ENCODE measurements at places on chromosomes 11 and 22. TPM values are rescaled to one million over a fixed set of nuclear protein-coding genes. Genes with fewer than 3 reads are reported as not detected.

DNA sequence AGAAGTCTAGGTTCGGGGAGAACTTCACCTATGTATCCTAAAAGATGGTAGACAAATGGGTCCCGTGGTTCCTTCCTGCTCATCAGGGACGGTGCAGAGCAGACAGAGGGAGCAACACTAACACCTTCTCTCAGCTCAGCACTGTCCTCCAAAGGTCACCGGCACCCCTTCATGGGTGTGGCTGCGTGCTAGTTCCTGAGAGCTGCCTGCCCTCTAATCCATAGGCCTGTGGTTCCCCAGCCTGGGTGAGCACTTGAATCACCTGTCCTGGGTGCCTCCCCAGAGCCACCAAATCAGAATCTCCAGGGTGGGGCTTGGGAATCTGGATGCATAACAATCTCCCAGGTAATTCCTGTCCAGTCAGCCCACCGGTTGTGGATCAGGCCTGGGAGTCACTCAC, 113.9 kb upstream of the TMEM45B start:
- no peak overlapping the region for H3K27ac ChIP-seq
- no peak overlapping the region for H3K4me3 ChIP-seq
- H3K4me1 ChIP-seq = no peaks in the 10 kb centered on the region
- DNase-seq = no peak

DNA sequence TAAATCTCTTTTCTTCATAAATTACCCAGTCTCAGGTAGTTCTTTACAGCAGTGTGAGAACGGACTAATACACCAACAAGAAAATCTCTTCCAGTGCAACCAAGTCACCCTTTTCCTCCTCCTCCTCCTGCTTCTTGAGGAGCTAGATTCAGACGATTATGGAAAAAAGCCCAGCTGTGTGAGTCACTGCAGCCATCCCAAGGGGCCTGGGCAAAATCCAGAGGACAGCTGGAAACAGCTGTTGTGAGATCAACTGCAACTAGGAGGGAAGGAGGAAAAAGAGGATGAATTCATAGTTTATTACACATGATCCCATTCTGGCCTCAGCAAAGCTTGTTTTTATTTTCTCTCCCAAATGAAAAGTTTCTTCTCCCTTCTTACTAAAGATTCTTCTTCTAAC, 32.9 kb downstream of the RBFOX2 start:
- no peak for DNase-seq
- no peaks in the 10 kb centered on the region for H3K27me3 ChIP-seq
- no peaks in the 10 kb centered on the region for H3K4me1 ChIP-seq
- H3K27ac ChIP-seq = no peak overlapping the region
- no peaks in the 10 kb centered on the region for H3K36me3 ChIP-seq
- H3K4me3 ChIP-seq = no peak overlapping the region

DNA sequence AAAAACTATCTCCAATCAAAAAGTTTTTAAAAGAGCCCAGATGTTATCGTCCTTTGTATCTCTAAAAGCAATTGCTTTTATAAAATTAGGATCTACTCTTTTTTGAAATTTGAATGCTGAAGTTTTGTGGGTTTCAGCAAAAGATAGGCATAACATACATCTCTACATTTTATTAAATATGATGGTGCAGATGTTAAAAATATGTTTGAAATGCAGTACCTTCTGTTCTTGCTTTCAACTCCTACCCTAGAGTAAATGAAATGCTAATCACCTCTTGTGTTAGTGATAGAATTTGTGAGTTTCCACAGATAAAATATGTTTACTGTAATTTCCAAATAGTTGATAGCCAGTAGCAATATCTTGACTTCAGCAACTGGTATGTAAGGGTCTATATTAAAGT, 95.7 kb upstream of the VPREB1 start:
- H3K4me1 ChIP-seq = no peaks in the 10 kb centered on the region
- no peaks in the 10 kb centered on the region for H3K36me3 ChIP-seq
- no peak overlapping the region for H3K27ac ChIP-seq
- H3K27me3 ChIP-seq = peaks cover 52% of the 10 kb centered on the region

DERL3 gene
- 5.9 TPM for total RNA-seq

RAG2 gene
- not detected for total RNA-seq

- no peaks in the 10 kb centered on the region for H3K4me1 ChIP-seq
- H3K4me3 ChIP-seq = no peak overlapping the region
- H3K36me3 ChIP-seq = no peaks in the 10 kb centered on the region
- H3K27ac ChIP-seq = no peak overlapping the region
These were observed 20.8 kb downstream of the NPTXR start for GRCh38 chr22:38823076-38823475.

DNA sequence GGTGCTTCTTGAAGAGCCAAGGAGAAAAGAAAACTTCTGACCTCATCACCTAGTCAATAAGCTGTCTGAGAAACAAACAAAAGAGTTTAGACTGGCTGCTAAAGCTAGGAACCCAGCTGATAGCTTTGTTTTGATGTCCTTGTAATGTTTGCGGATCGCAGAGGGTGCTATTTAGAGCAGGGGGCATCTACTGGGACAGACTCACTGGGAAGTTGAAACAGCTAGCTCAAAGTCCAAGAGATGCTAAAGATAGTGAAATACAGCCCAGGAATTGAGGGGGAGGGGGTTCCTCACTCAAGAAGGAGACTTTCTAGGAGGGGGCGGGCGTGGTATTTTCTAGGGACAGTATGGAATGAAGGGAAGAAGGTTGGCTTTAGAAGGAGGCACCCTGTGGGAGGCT, 18.9 kb downstream of the ZBTB16 start:
- DNase-seq = no peak
- peaks cover 60% of the 10 kb centered on the region for H3K4me1 ChIP-seq
- peaks cover 19% of the 10 kb centered on the region for H3K27me3 ChIP-seq
- H3K27ac ChIP-seq = no peak overlapping the region
- no peak overlapping the region for H3K4me3 ChIP-seq
- H3K36me3 ChIP-seq = peaks cover 3% of the 10 kb centered on the region

- no peaks in the 10 kb centered on the region for H3K4me1 ChIP-seq
- DNase-seq = no peak
- H3K36me3 ChIP-seq = no peaks in the 10 kb centered on the region
- H3K27me3 ChIP-seq = no peaks in the 10 kb centered on the region
- no peak overlapping the region for H3K27ac ChIP-seq
- H3K4me3 ChIP-seq = no peak overlapping the region
These were observed 12.2 kb upstream of the NNMT start for GRCh38 chr11:114284021-114284420.

DNA sequence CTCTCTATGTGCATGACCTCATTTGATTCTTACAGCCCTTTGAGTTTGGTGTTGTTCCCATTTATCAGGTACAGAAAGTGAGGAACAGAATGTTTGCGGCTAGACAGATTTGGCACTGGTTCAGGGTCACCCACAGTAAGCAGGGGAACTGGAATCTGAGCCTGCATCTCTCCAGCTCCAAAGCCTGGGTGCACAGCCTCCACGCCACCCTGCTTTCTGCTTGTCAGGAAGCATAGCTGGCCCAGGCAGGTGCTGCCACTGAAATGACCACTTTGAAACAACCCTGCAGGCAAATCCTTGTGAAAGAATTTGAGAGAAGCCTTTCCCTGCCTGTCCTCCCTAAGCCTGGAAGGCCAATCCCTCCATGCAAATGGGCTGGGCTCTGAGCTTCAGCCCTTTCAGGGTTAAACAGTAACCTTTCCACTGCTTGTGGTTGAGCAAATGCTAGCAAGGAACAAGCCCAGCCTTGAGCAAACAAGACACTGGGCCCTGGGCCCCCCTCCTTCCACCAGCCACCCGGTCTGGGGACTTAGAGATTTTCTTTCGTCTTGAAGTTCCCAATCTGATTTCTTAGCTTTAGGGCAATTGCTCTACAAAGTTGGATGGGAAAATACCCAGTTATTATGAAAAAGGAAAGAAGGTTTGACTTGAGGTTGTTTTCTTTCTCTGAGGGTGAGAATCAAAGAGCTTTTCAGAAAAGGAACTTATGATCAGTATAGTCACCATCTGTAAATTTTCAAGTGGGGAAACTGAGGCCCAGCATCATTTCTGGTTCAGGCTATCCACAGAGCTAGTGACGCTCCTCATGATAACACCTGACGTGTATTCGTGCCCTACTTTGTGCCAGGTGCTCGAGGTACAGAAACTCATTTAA, 19.4 kb downstream of the EHF start:
- H3K36me3 ChIP-seq = no peaks in the 10 kb centered on the region
- H3K27me3 ChIP-seq = peaks cover 25% of the 10 kb centered on the region
- H3K27ac ChIP-seq = no peak overlapping the region
- no peak for DNase-seq
- no peak overlapping the region for H3K4me3 ChIP-seq
- H3K4me1 ChIP-seq = peaks cover 4% of the 10 kb centered on the region

- no peak overlapping the region for H3K27ac ChIP-seq
- no peaks in the 10 kb centered on the region for H3K36me3 ChIP-seq
- no peak overlapping the region for H3K4me3 ChIP-seq
- no peaks in the 10 kb centered on the region for H3K4me1 ChIP-seq
These were observed 138.2 kb downstream of the FBXO7 start for GRCh38 chr22:32612834-32613233.

APOA1 gene
- not detected for total RNA-seq

DNA sequence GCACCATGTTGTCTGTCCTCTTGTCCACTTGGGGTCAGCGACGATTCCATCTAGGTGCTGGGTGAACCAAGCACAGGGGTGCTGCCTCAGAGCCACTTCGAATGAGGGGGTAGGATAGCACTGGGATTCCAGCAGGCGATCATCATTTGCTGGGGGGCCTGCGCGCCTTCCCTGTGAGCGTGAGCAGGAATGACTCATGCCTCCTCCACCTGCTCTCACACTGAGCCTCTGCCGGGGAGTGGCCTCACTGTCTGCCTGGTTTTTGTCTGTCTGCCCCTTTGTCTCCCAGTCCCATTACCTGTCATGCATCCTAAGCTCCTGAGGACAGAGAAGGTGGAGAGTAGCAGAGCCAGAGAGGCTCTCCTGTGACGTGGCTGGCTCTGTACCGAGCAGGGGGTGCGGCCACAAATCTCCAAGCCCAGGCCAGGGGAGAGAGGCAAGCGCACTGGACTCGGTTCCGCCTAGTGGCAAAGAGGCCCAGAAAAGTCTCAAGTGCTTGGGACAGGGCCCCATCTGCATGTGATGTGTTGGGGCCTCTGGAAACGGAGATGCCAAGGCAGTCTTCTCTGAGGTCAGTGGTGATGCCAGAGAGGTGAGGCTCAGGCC, 30.8 kb downstream of the RSPH14 start:
- H3K4me1 ChIP-seq = no peaks in the 10 kb centered on the region
- no peak overlapping the region for H3K27ac ChIP-seq
- no peaks in the 10 kb centered on the region for H3K27me3 ChIP-seq
- DNase-seq = no peak

OR5B21 gene
- total RNA-seq = not detected

DNA sequence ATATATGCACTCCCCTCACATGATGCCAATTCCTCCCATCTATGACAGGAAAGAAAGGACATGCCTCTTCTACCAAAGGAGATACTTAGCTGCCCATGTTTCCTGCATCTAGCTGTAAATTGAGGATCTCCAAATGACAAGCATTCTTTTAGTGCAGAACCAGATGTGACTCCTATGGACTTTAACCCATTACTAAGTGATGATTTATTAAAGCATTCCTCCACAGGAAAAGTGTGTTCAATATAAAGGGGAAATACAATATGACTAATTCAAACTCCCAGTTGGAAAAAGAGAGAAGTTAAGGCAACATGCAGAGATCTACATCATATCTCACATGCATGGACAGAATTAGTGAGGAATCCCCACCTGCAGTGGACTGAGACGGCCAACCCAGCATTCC, 221.3 kb downstream of the FAM76B start:
- H3K27ac ChIP-seq = no peak overlapping the region
- H3K27me3 ChIP-seq = peaks cover 10% of the 10 kb centered on the region
- DNase-seq = no peak
- no peak overlapping the region for H3K4me3 ChIP-seq
- peaks cover 10% of the 10 kb centered on the region for H3K36me3 ChIP-seq
- peaks cover 24% of the 10 kb centered on the region for H3K4me1 ChIP-seq

CDON gene
- 2.6 TPM for total RNA-seq

ROM1 gene
- 2.0 TPM for total RNA-seq

GRCh38 chr11:69966910-69967483, 111.1 kb upstream of the ANO1 start:
- peaks cover 6% of the 10 kb centered on the region for H3K4me1 ChIP-seq
- H3K27me3 ChIP-seq = peaks cover 19% of the 10 kb centered on the region
- no peak for DNase-seq
- no peak overlapping the region for H3K27ac ChIP-seq
- no peak overlapping the region for H3K4me3 ChIP-seq

DNA sequence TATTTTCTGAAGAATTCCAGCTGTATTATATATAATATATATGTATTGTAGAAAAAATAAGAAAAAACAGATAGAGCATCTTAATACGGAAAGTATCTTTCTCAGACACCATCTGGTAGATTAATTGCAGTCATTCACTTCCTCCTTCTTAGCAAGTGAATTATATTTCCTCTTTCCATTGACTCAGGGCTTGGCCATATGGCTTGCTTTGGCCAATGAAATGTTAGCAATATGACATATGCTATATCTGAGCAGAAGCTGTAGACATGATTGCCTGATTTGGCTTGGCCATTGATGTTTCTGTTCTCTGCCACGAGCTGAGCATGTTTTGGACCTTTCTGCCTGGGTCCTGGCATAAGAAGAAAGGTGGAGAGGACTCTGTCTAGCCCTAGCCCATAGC, 34.4 kb upstream of the ZBED5 start:
- peaks cover 5% of the 10 kb centered on the region for H3K27me3 ChIP-seq
- no peak overlapping the region for H3K4me3 ChIP-seq
- H3K27ac ChIP-seq = no peak overlapping the region
- peaks cover 4% of the 10 kb centered on the region for H3K36me3 ChIP-seq
- no peaks in the 10 kb centered on the region for H3K4me1 ChIP-seq
- no peak for DNase-seq

DNA sequence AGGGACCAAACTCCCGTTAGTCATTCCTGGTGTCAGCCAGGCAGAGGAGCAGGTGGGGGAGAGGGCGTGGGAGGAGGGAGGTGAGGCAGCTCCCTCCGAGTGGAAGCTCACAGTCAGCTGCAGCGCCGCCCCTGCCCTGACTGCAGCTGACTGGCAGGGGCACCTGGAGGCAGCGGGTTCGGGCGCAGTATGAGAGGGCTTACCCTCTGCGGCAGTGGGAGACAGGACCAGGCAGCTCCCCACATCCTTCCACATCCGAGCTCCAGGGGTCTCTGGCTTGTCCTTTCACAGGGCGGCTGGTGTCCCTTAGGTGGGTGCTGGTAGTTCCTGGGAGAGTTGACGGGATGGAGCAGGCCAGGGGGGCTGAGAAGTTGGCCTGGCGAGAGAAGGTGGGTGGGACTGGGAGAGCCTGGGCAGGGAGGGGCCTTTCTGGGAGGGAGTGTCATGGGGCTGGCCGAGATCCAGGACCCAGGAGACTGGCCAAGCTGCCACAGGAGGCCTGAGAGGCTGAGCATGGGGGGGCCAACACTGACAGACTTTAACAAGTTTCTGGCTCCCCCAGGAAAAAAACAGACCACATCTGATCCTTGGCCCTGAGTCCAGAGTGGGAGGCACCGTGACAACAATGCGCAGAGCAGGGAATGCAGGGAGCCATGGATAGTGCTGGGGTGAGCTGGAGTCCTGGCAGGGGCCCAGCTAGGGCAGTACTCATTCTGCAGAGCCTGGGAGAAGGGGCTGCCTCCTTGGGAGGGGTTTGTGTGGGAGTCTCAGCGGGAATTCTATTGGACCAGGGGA, 4.9 kb downstream of the ADORA2A start:
- H3K27ac ChIP-seq = peak overlapping the region; percentile 93
- peaks cover 53% of the 10 kb centered on the region for H3K36me3 ChIP-seq

- no peak overlapping the region for H3K27ac ChIP-seq
- H3K4me3 ChIP-seq = no peak overlapping the region
- peaks cover 26% of the 10 kb centered on the region for H3K4me1 ChIP-seq
- H3K27me3 ChIP-seq = no peaks in the 10 kb centered on the region
- H3K36me3 ChIP-seq = no peaks in the 10 kb centered on the region
These were observed 1.5 kb downstream of the ZP1 start for GRCh38 chr11:60868682-60869450.

ANO9 gene
- total RNA-seq = 22.9 TPM

All from activated naive CD8-positive, alpha-beta T cell treated with anti-CD3 and anti-CD28 coated beads for 36 hours (primary cell).